ENCODE measurements at places on chromosomes 3 and 15.
A peak's percentile ranks its signal among the peaks of the same experiment; 100 is the strongest.

DNA sequence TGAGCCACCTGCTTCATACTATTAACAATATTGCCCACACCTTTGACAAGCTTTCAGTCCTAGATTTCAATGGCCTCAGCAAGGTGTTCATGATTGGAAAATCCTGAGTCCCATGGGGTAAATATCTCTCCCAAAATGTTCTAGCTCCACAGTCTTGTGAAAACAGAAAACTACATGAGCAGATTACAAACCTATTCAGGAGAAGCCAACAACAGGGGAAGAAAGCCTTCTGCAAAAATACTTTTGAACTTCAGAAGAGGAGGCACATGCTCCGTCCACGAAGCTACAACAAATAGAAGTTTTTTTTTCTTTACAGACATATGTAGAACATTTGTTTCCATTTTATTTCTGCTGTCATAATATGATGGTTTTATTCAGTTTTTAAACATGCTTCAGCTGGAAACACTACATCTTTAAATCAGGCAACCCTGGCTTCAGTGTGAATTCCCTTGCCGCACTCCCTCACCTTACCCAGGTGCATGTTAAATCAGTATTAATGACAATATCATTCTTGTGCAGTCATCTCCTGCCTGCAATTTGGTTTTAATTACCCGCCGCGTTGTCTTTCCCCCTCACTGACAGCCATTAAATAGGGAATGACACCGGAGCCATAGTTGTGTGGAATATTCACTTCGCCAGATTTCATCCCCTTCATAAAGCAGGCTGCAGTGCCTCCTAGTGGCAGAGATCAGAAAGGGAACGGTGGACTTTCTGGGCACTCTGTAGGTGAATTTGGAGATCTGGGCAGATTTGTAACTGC, 725.5 kb upstream of the ARRDC4 start:
- peak; percentile 15 for DNase-seq

GRCh38 chr3:107877936-107878335, 212.9 kb downstream of the CD47 start:
- no peak for DNase-seq

DNA sequence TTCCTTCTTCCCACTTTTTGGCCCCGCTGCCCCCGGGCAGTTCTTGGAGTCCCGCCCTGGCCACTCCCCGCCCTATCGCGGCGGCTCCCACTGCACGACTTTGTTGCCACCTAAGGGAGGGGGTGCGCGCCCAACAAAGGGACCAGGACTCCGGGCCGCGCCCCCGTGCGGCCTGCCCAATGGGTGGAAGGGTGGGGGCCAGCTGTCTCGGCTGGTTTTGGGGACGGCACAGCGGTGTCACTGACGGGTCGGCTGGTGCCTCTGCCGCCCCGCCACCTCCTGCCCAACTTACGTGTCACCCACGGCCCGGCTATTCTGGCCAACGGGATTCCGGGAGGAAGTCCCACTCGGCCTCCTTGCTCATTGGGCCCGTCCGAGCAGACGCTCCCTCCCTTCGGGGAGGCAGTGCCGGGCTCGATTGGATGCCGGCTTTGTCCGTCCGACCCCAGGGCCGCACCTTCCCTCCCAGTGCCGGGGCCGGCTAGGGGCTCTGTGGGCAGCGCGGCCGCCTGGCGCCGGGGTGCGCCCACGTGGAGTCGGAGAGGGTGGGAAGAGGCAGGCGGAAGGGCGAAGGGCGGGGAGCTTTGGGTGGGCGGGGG, at the start of gene GOLIM4:
TSS of gene GOLIM4 (minus strand) at position 314 of the 599 bp plus-strand sequence. CDS start 639 bp downstream, outside the sequence.
- DNase-seq: peak; percentile 55

DNA sequence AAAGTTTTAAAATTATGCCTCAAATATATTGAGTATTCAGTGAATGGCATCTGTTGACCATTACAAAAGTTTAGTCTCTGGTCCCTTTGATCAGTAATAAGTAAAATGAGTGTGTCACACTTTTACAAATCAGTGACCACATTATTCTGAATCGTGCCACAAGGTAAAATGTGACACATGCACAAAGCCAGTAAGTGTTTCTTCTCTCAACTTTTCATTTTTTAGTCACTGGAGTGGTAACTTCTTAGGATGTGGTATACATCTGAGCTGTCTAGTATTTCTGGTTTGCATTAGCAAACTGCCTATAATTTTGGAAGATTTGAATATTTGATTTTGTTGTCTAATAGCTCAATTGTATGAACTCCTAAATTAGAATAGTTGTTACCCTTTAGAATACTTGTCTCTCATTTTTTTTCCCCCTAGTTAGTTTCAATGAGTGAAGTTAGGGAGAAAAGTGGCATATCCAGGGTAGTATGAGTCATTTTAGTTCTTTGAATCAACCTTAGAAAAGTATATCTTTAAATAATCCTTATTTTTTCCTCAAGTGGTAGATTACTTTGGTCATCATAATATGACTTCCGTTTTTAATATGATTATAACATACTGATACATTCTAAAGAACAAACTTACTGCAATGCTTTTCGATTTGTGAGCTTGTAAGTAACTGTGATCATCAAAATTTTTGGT, 18.1 kb downstream of the DNAJC13 start:
- DNase-seq: no peak

DNA sequence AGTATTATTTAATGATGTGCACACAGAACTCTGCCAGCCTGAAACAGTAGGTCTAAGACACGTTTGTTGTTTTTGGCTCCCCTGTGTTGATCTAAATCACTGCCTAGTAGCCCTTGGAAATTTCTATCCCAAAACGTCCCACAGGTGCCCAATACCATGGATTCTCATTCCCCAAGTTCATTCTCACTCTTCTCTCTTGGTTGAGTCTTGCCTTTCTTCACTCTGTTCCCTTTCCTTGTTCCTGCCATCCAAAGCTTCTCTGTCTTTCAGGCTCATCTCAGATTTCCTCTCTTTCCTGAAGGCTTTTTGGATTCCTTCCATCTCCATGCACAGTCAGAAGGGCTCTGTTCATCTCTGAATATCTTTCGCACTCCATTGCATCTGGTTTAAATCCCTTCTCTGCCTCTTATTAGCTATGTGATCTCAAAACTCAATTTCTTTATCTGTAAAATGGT, 54.2 kb downstream of the PPARG start:
- no peak for DNase-seq

GRCh38 chr3:44584646-44585501, at the start of gene ZNF660:
ZNF660 (plus strand) TSS chr3:44584964; CDS start chr3:44594194, 9,230 bp downstream.
- peak; percentile 1 for DNase-seq

DNA sequence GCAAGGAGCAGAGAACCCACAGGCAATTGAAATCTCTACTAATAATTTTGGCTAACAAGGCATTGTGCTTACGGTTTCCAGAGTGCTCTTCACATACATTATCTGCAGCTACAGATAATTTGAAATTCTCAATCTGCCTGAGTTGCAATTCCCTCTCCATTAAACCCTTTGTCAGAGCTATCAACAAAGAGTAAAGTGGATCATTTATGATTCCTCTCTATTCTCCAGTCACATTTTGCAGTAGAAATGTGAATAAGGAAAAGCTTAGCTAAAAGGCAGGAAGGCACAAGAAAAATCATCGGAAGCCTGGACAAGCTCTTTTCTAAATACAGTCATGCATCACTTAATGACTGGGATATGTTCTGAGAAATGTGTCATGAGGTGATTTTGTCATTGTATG, 49.6 kb downstream of the FAM98B start:
- no peak for DNase-seq

- no peak for DNase-seq
Observed at GRCh38 chr3:26963361-26963743, 340.8 kb downstream of the LRRC3B start.

GRCh38 chr3:179186426-179186825, 38.3 kb downstream of the PIK3CA start:
- DNase-seq: no peak

GRCh38 chr15:80159811-80160569, 7.2 kb downstream of the FAH start:
- no peak for DNase-seq

- DNase-seq: no peak
Observed at GRCh38 chr15:41886741-41887140, 7.1 kb downstream of the SPTBN5 start.

DNA sequence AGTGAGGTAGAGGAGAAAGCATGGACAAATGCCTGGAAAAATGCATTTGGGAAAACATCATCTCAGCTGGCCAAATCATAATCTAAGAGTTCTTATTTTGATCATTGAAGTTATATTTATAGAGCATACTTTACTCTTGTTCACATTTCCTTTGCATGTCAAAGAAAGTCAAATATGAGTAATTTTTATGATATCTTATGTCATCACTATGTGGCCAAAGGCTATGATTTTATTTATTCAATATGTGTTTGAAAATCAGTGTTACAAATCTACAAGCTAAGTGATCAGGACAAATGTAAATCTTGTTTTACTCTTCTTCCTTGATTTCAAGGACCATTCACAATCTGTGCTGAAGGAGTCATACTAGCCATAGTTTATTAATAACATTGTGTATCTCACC, 237.2 kb upstream of the DPH6 start:
- no peak for DNase-seq

- no peak for DNase-seq
Observed at GRCh38 chr15:55802600-55803376, 59.8 kb upstream of the PRTG start.

GRCh38 chr15:55977231-55977630, 16.2 kb downstream of the NEDD4 start:
- DNase-seq: no peak

DNA sequence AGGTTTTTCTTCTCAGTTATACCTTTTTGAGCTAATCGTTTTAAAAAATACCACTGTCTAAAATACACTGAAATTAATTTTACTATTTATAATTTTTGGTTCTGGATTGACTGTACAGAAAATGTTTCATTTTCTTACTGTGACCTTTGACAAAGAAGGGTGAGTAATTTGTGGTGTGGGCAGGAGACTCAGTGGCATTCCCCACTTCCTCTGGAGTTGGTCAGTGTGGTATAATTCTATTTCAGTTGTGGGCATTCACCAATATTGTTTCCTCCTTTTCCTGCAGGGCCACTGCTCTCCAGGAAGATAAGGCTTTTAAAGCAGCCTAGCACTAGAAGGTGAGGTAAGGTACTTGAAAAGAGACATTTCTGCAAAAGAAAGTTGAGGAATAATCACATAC, 6.5 kb downstream of the DAG1 start:
- DNase-seq: no peak

- peak; percentile 20 for DNase-seq
Observed at GRCh38 chr3:127637546-127637945, 8.6 kb downstream of the PODXL2 start.

- DNase-seq: no peak
Observed at GRCh38 chr15:58467121-58467721, 35.4 kb downstream of the LIPC start.

DNA sequence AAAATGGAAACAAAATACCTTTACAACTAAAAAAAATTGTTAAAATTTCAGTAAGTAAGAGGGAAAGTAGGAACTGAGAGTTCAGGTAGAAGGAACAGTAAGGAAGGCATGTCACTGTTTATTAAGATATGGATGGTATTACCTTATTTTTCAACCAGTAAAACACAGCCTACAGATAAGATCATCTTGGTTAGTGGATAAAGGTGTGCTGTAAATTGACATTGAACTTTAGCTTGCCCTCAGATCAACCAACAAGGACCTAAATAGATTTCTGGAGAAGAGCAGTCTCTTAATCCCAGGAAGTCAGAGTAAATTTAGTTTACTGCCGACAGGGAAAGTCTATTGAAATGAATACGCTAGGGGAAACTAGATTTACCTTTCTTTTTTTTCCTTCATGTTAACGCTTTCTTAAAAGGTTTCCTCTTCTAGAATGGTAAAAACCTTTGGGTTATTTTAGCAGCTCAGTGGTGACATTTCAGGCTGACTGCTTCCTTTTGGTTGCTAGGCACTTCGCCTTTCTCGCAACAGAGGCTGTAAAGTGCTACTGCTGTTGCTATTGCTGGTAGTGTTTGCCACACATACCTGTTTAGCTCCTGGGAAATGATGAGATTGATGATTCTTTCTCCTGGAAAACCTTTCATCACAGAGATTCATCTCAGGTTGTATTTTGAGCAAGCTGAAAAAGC, 12.9 kb downstream of the DZIP3 start:
- DNase-seq: peak; percentile 22

- no peak for DNase-seq
Observed at GRCh38 chr3:12994357-12994606, 78.9 kb downstream of the IQSEC1 start.

DNA sequence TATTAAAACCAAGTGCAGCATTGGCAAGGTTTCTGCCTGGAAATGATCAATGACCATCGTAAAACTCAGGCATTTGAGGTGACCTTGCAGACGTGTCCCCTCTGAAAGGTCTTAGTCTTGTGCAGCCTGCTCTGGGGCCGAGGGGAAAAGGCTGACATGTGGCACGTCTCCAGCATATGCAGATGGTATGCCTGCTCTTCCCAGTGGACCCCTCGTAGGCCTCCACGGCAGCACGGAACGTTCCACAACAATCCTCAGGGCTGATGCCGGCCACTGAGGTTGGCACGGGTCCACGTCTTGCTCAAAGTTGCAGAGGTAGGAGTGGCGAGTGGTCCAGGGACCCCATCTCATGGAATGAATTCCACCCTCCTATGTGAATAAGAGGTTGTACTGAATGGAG, 247.5 kb upstream of the LYSMD4 start:
- no peak for DNase-seq

DNA sequence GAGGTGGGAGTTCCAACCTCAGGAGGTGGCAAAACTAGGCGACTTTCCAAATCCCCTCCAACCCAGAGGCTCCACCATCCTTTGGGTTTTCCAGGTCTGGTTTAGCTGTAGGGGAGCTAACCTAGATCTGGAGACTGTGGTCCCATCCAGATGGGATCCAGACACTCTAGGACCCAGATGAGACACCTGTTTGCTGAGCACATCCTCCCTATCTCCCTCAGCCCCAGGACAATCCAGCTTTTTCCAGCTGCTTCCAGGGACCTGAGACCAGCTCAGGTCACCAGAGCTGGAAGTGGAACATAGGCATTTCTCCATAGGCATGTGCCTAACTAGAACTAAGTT, 18.2 kb downstream of the CRTAP start:
- DNase-seq: no peak

GRCh38 chr3:49639551-49639950, 34.6 kb upstream of the APEH start:
- no peak for DNase-seq

DNA sequence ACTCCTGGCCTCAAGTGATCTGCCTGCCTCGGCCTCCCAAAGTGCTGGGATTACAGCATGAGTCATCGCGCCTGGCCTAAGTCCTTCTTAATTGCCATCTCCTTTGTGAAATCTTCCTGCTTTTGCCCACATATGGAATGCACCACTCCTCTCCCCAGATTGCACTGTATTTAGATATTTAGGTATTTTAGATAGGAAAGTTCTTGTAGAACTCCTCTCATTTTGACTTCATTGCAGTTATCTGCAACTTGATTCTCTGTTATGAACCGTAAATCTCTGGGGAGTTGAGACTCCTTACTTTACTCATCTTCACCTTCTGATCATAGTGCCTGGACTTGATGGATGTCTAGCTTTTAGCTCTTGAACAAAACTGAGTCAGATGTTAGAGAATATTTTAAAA, 150.7 kb downstream of the AKAP13 start:
- DNase-seq: no peak

DNA sequence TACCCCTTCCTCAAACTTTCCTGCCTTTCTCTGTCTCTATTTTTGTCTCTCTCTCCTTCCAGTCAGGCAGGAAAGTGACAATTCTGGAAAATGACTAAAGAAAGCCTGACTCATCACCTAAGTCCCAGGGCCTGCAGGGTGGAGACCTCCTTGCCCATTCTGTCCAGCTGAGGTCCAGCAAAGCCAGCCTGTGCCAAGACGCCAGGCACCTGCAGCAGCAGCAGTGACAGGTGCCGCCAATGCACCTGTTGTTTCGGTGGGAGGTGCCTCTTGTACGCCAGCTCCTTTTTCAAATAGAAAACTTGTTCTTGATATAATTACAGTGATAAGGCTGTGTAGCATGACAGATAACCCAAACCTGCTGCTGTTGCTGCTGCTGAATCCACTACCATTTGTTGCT, 501.3 kb downstream of the NTRK3 start:
- no peak for DNase-seq

Measured in stimulated activated CD4-positive, alpha-beta T cell treated with anti-CD3 and anti-CD28 coated beads, Interleukin-1b, Interleukin-23, amount 100 ng/mL, for 48 hours (primary cell).